Calu3 (cell line): ENCODE measurements at places on chromosomes 2 and 18. TPM values are rescaled to one million over a fixed set of nuclear protein-coding genes. Genes with fewer than 3 reads are reported as not detected.

Gene DSG4
- total RNA-seq, result not detected in 2 replicates

Gene REG1B
- total RNA-seq, result not detected in 2 replicates

Gene ZC3H6
- total RNA-seq, result 4.4 and 6.6 TPM in 2 replicates

Gene PTCD3
- 113 and 126 TPM in 2 replicates for total RNA-seq

Gene DCC
- not detected in 2 replicates for total RNA-seq

Gene RAMP1
- total RNA-seq, result 9.6 and 9.8 TPM in 2 replicates

Gene CCDC150
- total RNA-seq, result 20.2 and 21.7 TPM in 2 replicates

Gene LGALSL
- total RNA-seq, result 9.3 and 12.1 TPM in 2 replicates

Gene VWA3B
- not detected in 2 replicates for total RNA-seq

- H3K4me1 ChIP-seq, result peaks cover 21% of the 10 kb centered on the region
- H3K36me3 ChIP-seq, result peaks cover 28% of the 10 kb centered on the region
- H3K4me3 ChIP-seq, result no peak overlapping the region
- DNase-seq, result no peak
- no peak overlapping the region for H3K27ac ChIP-seq
- peaks cover 27% of the 10 kb centered on the region for H3K27me3 ChIP-seq
These were observed 1.4 kb upstream of the IHH start for GRCh38 chr2:219062081-219062480.

- H3K4me1 ChIP-seq, result peaks cover 21% of the 10 kb centered on the region
- H3K4me3 ChIP-seq, result no peak overlapping the region
These were observed 64.8 kb downstream of the CDCA7 start for GRCh38 chr2:173419506-173419905.

DNA sequence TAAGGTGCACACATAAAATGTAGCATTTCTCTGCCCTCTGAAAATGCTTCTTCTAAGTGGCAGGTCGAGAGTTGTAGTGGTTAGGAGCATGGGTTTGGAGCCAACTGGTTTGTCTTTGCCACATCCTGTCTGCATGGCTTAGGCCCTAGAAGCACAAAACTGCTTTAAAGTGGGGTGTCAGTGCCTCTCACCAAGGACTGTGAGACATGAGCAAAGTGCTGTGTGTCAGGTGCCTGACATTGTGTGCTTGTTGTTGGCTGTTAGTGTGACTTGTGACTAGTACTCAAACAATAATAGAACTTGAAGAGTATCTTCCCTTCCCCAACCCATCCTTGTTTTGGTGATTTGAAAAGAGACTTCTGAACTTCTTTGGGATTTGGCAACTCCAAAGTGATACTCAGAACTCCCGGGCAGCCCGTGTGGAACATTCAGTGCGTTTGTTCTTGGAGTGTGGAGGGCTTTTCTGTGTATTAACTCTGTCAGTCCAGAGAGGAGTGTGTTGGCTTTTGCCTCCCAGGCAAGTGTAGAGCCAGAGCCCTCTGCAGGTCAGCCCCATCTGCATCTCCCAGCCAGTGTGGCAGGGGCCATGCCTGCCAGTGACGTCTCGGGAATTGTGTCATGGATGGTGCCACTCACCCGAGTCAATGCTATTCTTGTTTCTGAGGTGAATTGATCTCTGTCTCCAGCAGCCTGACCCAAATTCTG, 5.0 kb downstream of the MGAT5 start:
- no peaks in the 10 kb centered on the region for H3K27me3 ChIP-seq
- no peak for DNase-seq
- peaks cover 4% of the 10 kb centered on the region for H3K36me3 ChIP-seq
- H3K4me1 ChIP-seq, result peaks cover 14% of the 10 kb centered on the region

GRCh38 chr2:105714141-105714540, 30.6 kb upstream of the NCK2 start:
- no peak for DNase-seq
- H3K27ac ChIP-seq, result no peak overlapping the region
- H3K4me3 ChIP-seq, result no peak overlapping the region
- no peaks in the 10 kb centered on the region for H3K36me3 ChIP-seq
- H3K27me3 ChIP-seq, result no peaks in the 10 kb centered on the region

DNA sequence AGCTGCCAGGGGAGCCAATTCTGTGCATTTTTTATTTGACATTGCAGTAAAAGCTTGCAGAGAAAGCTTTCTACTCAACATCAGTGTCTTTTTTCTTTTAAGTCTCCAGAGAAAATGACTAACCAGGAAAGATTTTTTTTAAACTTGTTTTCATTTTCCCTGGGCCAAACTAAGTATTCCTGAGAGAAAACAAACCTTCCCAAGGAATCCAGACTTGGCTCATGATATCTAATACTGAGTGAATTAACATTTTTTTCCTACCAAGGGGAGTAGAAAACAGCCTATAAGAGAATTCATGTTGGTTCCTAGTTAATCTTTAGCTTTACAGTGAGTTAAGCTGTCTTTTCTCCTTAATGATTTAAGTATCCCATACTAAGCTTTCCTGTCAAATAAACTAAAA, 46.7 kb downstream of the DAPL1 start:
- H3K4me1 ChIP-seq, result no peaks in the 10 kb centered on the region
- DNase-seq, result no peak
- no peak overlapping the region for H3K27ac ChIP-seq
- no peaks in the 10 kb centered on the region for H3K36me3 ChIP-seq
- no peak overlapping the region for H3K4me3 ChIP-seq

GRCh38 chr18:31199190-31199769, 36.6 kb upstream of the DSC1 start:
- H3K4me1 ChIP-seq, result peaks cover 31% of the 10 kb centered on the region
- no peaks in the 10 kb centered on the region for H3K27me3 ChIP-seq
- H3K27ac ChIP-seq, result peak overlapping the region; percentile 30
- DNase-seq, result no peak

GRCh38 chr18:3903337-3903736, 453.4 kb downstream of the TGIF1 start:
- H3K27me3 ChIP-seq, result peaks cover 29% of the 10 kb centered on the region
- DNase-seq, result no peak
- H3K4me1 ChIP-seq, result peaks cover 18% of the 10 kb centered on the region
- no peak overlapping the region for H3K27ac ChIP-seq
- H3K36me3 ChIP-seq, result no peaks in the 10 kb centered on the region
- H3K4me3 ChIP-seq, result no peak overlapping the region

DNA sequence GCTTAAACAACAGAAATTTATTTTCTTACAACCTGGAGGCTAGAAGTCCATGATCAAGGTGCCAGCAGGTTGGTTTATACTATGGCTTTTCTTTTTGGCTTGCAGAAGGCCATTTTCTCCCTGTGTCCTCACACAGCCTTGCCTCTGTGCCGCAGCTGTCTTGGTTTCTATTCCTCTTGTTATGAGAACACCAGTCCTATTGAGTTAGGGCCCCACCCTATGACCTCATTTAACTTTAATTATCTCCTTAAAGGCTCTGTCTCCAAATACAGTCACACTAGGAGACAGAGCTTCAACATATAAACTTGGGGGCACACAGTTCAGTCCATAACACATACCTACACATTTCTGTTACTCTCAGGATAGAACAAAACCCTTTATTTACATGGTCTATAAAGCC, 17.3 kb upstream of the RHOB start:
- H3K4me1 ChIP-seq, result no peaks in the 10 kb centered on the region
- DNase-seq, result no peak
- no peak overlapping the region for H3K27ac ChIP-seq
- no peak overlapping the region for H3K4me3 ChIP-seq
- H3K27me3 ChIP-seq, result peaks cover 43% of the 10 kb centered on the region

GRCh38 chr2:56084111-56084901, 99.5 kb upstream of the CCDC85A start:
- no peaks in the 10 kb centered on the region for H3K36me3 ChIP-seq
- no peak overlapping the region for H3K4me3 ChIP-seq
- peaks cover 31% of the 10 kb centered on the region for H3K27me3 ChIP-seq
- DNase-seq, result no peak

DNA sequence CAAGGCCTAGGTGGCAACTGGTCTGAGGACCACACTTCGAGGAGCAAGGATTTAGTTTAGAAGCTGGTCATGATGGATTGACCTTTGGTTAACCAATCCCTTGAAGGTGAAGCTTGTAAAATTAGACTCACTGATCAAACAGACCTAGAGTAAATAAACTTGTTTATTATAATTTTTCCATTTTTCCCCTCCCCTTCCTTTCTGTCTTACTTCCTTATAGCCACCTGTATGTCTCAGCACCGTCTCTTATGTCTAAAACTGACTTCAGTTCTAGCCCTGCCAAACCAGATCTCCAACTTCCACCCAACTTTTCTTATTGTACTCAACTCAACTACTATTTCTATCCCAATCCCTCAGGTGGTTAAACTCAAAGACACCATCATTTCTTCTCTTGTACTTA, 92.8 kb upstream of the THOC1 start:
- no peak overlapping the region for H3K4me3 ChIP-seq
- H3K27ac ChIP-seq, result no peak overlapping the region
- peaks cover 19% of the 10 kb centered on the region for H3K4me1 ChIP-seq

DNA sequence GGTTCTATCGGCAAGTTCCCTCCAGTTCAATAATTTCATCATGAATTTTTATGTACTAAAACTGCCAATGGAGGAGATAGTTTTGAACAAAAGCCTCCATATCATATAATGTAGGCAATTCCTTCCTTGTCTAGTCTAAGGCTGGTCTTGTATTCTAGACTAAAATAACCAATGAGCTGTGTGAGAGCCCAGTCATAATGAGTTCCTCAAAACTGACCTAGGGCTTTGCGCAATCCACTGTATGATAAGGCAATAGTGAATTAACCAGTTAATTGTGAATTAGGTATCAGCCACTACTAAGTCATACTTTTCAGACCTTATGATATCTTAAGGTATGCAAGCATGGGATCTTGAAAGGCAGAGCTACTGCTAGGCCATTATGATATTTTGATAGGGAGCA, 7.6 kb upstream of the UXS1 start:
- no peaks in the 10 kb centered on the region for H3K4me1 ChIP-seq
- H3K36me3 ChIP-seq, result no peaks in the 10 kb centered on the region
- H3K27me3 ChIP-seq, result peaks cover 14% of the 10 kb centered on the region
- H3K27ac ChIP-seq, result no peak overlapping the region

- peaks cover 22% of the 10 kb centered on the region for H3K36me3 ChIP-seq
- no peak overlapping the region for H3K4me3 ChIP-seq
- peaks cover 18% of the 10 kb centered on the region for H3K4me1 ChIP-seq
- H3K27me3 ChIP-seq, result no peaks in the 10 kb centered on the region
- H3K27ac ChIP-seq, result peak overlapping the region; percentile 24
These were observed 120.7 kb downstream of the FEZ2 start for GRCh38 chr2:36477315-36477714.

DNA sequence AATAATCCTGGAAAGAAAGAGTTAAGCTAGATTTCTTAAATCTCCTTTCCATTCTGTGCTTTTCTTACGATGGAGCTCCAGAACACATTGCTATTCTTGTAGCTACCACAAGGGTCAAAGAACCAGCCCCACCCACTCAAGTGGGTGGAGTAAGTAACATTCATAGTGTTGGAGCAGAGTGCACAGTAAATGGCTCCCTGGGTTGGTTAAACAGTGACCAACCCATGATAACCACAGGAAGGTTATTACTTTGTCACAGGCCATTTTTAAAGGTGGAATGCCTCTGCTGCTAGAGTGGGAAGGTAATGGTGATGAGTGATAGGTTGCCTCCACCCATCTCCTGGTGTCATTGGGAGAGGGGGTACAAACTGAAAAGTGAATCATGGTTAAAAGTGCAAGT, 13.9 kb downstream of the ARPC2 start:
- no peaks in the 10 kb centered on the region for H3K27me3 ChIP-seq
- DNase-seq, result peak; percentile 76
- H3K4me3 ChIP-seq, result peak overlapping the region; percentile 47
- H3K36me3 ChIP-seq, result peaks cover 96% of the 10 kb centered on the region
- peak overlapping the region; percentile 80 for H3K27ac ChIP-seq

DNA sequence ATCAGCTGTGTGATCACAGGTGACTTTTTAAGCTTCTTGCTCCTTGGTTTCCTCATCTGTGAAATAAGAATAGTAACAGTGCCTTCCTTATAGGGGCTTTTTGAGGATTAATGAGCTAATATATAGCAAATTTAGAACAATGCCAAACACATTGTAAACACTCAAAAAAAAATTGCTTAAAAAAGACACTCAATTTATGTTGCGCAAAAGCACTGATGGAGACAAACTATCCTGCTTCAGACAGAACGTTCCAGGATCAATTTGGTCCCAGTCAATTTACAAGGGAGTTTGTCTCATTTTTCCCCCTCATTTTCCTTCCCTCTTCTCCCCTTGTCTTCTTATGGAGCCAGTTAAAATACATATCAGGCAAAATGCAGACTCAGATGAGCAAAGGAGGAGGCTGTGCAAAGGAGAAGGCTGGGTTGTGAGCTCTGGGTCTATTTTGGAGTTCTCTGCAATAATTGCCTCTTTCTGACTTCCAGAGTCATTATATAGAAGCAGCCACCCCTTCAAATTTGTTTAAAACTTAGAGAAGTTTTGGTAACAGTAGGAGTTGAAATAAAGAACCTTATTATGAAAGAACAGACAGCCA, 83.7 kb downstream of the SOCS6 start:
- peak overlapping the region; percentile 29 for H3K4me3 ChIP-seq
- DNase-seq, result no peak
- H3K4me1 ChIP-seq, result peaks cover 63% of the 10 kb centered on the region
- H3K27ac ChIP-seq, result peak overlapping the region; percentile 93

DNA sequence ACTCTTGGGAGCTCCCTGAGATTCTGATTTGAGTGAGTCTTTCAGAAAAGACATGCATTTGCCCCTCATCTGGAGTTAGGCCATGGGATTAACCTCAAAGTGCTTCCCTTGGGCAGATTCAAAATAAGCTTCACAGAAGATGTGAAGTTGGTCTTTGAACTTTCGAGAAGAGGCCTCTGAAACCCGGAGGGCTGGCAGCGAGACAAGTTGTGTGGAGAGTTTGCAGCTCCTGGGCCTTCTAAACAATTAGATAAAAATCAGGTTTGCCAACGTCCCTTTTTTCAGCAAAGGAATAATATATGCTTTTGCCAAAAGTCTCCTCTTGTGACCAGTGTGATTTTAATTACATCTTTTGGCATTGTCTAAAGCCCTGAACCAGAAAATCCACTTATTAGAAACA, 489.7 kb downstream of the SOX11 start:
- H3K36me3 ChIP-seq, result no peaks in the 10 kb centered on the region
- peaks cover 22% of the 10 kb centered on the region for H3K4me1 ChIP-seq
- H3K27ac ChIP-seq, result no peak overlapping the region
- peaks cover 17% of the 10 kb centered on the region for H3K27me3 ChIP-seq
- no peak overlapping the region for H3K4me3 ChIP-seq

DNA sequence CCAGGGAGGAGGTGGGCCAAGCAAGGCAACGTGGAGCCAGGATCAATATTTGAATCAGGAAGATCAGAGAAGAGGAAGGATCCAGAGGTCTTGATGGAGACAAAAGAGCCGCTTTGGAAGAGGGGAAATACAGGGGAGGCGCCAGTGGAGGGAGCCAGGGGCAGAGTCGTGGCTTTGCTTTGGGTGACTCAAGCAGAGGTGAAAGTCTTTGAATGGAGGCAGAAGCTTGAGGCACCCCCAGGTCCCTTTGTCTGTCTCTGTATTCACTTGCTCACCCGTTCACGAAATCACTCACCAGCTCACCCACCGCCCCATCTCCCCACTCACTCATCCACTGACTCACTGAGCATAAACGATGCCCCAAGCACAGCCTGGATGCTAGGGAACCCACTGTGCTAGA, 134.1 kb downstream of the ACOXL start:
- no peak overlapping the region for H3K27ac ChIP-seq
- no peak for DNase-seq
- H3K27me3 ChIP-seq, result peaks cover 49% of the 10 kb centered on the region

DNA sequence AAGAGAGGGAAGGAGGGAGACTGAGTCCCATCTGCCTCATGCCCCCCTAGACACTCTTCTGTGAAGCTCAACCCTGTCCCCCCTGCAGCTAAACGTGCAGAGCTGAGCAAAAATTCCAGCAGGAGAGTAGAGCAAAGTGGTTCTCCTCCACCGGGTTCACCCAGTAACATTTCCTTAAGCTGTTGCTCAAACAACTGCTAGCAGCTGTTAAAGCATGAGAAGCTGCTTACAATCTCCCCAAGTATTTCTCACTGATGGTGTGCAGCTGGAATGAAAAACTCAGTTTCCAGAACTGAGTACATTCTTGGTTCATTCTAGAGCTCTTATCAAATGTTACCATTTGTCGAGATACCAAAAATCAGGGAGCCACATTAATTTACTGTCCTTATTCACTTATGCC, 92.3 kb downstream of the STK39 start:
- peaks cover 20% of the 10 kb centered on the region for H3K4me1 ChIP-seq
- no peaks in the 10 kb centered on the region for H3K27me3 ChIP-seq
- H3K36me3 ChIP-seq, result peaks cover 44% of the 10 kb centered on the region
- no peak overlapping the region for H3K4me3 ChIP-seq
